ENCODE measurements at places on chromosomes 7 and 10.

DNA sequence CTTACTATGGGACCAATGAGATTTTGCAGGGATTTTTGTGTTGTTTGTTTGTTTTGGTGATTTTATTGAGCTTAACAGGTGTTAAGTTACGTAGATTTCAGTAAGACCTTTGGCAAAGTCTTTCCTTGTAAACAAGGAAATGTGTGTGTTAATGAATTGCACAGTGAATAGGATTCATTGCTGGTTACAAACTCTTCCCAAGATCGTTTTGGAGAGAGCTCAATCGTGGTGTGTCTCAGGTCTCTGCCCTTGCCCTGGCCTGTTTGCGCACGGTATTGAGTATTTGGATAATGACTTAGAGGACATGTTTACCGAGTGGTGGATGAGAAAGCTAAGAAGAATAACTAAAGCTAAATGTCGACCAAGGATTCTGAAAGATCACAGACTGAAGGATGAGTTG lies 41.9 kb downstream of the PRPF18 start:
- DNase-seq, result no peak

DNA sequence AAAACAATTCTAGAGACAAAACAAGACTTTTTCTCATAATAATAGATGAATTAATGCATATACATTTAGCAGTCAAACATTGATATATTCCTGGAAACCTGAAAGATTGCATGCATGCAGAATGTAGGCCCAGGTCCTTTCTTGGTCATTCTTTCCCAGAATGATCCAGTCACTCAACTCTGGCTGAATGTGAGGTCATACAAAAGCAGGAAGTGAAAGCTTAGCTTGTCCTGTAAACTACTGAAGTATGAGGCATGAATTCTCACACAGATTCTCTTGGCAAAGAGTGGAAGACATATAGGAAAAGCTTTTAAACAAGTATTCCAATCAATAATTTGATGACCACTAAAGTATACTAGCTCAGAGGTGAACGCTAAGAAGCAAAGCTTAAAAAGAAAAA lies 253.9 kb downstream of the PPP1R3A start:
- no peak for DNase-seq

DNA sequence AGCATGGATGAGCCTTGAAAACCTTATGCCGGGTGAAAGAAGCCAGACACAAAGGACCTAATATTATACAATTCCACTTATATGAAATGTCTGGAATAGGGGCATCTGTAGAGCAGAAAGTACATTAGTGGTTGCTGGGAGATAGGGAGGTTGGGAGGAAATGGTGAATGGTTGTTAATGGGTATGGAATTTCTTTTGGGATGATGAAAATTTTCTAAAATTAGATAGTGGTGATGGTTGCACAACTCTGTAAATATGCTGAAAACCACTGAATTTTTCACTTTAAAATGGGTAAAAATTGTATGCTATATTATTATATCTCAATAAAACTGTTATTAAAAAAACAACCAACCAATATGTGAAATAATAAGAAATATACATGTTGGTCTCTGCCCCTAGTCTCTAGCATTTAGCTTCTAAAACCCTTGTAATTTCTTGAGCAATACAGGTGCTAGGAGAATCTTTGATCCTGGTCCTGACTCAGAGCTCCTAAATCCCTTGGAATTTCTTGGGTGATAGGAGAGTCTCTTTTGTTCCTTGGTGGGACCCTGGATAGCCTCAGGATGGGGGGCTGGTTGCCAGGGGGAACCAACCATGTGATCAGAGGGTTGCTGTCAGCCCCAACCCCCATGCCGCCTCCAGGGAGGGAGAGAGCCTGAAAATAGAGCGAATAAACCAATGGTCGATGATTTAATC lies 64.0 kb downstream of the TACR2 start:
- DNase-seq, result no peak

DNA sequence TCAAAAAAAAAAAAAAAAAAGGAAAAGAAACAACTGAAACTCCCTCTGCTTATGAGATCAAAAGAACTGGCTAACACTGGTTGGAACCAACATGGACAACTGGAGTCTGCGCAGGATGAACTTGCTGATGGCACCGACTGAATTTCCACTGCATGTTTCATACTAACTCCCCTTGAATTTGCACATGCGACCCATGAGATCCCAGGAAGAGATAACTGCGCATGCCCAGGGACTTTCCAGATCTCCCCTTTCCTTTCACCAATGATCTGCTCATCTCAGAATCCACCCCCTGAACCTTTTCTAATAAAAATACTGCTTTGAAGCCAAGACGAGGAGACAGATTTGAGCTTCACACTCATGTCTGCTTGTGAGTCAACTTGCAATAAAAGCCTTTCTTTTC lies 20.7 kb downstream of the LBX1 start:
- DNase-seq, result no peak

- no peak for DNase-seq
Measured at GRCh38 chr10:62073429-62073828, 171.9 kb downstream of the ARID5B start.

DNA sequence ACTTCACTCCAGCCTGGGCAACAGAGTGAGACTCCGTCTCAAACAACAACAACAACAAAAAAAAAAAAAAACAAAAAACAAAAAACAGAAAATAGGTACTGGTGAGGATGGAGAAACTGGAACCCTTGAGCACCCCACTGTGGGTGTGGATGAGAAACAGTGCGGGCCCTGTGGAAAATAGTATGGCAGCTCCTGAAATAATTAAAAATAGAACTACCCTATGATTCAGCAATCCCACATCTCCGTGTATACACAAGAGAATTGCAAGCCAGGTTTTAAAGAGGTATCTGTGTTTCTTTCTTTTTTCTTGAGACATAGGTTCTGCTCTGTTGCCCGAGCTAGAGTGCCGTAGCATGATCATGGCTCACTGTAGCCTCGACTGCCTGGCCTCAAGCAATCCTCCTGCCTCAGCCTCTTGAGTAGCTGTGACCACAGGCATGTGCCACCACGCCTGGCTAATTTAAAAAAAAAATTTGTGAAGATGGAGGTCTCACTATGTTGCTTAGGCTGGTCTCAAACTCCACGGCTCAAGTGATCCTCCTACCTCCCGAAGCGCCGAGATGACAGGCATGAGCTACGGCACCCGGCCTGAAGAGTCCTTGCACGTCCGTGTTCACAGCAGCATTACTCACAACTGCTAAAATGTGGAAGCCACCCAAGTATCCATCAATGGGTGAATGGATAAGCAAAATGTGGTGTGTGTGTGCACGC lies 39.5 kb downstream of the EBF3 start:
- DNase-seq, result no peak

DNA sequence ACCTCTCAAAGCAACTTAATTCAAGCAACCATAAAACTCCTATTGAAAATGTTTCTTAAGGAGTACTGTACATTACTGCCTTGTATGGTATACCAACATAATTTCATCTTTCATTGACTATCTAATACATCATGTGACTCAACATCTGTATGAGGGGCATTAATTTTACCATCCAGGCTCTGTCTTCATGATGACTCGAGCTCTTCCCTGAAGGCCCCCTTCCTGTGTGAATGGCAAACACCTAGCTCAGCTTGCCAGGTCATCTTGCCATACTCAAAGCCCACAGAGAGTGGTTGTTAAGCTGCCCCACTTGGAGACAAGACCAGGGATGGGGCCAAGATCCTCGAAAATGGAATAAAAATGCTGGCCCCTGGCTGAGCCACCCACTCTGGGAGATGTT lies 82.4 kb downstream of the SGMS1 start:
- DNase-seq, result no peak

- no peak for DNase-seq
Measured at GRCh38 chr10:125284875-125285597, 124.7 kb upstream of the CTBP2 start.

- DNase-seq, result no peak
Measured at GRCh38 chr7:26284995-26285632, 6.5 kb upstream of the SNX10 start.

DNA sequence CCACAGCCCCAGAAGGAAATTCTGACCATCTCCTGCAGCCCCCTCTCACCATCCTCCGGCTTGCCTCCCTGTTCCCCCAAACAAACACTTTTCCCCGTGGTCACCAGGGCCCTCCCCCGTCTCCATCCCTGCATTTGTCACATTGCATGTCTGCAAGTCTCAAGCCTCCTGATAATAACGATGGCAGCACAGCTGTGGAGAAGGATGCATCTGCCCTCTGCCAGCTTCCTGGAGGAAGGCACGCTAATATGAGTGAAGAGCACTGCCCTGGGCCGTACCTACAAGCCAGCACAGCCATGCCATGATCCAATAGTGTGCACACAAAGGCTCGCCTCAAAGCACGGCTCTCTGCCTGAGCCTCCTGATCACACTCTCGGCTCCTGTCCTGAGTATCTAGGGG lies 98.5 kb downstream of the SLIT1 start:
- no peak for DNase-seq

DNA sequence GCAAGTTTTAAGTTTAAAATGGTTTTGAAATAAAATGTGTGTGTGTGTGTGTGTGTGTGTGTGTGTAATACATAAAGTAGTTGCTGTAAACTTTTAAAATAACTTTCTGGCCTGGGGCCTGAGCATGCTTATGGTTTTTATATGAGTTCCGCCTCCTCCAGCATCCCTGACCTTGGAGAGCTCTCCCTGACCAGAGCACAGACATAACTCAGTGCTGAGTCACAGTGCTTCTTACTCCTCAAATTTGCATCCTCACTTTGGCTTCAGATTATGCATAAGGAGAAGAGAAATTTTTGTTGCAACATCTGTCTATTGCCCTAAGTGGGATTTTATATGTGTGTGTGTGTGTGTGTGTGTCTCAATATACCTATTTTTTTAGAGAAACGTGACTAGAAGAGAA lies 200.8 kb downstream of the ELMO1 start:
- no peak for DNase-seq

DNA sequence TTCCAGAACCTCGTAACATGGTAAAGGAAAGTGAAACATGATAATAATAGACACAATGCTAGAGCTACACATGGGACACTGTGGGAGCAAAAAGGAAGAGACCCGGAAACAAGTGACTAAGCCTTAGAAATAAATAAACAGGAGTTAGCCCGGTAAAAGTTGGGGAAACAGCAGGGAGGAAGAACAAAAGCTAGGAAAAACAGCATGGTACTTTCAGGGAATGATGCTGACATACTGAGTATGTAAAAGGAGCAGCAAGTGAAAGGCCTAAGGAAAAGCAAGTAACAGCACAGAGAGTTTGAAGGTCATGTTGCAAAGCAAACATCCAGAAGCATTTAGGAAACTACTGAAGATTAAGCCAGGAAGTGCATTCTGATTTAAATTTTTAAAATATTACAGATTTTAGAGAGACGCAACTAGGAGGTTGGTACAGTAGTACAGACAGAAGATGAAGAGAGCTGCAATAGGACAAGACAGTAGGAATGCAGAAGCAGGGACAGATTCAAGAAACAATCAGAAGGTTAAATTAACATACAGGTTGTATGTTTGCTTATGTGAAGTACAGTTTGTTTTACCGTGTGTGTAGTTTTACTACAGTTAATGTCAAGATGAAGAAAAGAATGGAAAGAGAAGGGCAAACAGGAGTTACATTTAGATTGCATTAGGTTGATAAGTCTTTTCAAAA lies 63.7 kb downstream of the ARHGAP12 start:
- DNase-seq, result peak; percentile 12

- DNase-seq, result no peak
Measured at GRCh38 chr10:70549351-70549961, 53.1 kb downstream of the PRF1 start.

- no peak for DNase-seq
Measured at GRCh38 chr7:16712916-16713315, 40.6 kb upstream of the TSPAN13 start.

- no peak for DNase-seq
Measured at GRCh38 chr10:126969310-126969709, 64.1 kb downstream of the DOCK1 start.

DNA sequence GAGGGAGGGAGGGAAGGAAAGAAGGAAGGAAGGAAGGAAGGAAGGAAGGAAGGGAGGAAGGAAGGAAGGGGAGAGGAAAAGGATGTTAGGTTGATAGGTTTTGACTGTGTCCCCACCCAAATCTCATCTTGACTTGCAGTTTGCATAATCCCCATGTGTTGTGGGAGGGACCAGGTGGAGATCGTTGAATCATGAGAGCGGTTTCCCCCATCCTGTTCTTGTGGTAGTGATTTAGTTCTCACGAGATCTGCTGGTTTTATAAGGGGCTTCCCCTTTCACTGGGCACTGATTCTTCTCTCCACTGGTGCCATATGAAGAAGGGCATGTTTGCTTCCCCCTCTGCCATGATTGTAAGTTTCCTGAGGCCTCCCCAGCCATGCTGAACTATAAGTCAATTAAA lies 15.1 kb upstream of the NUDCD3 start:
- no peak for DNase-seq

GRCh38 chr10:21369697-21370096 lies 155.8 kb downstream of the SKIDA1 start:
- no peak for DNase-seq

DNA sequence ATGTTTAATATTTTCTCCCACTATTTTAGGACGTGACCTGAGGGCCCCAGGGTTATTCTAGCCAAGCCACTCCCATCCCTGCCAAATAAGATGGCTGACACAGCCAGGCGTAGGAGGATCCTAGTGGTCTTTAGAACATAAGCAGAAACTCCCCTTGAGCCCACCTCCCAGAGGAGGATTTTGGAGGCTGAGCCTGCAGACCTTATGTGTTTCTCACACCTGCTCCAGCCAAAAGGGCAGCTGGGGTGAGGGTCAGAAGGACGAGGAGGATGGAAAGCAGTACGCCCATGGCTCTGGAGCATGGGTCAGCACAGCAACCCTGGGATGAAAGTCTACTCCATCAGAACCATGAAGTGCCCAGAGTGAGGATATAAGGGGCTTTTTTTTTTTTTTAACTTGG lies 39.9 kb downstream of the PDLIM1 start:
- DNase-seq, result no peak

- DNase-seq, result no peak
Measured at GRCh38 chr7:13952921-13953320, 36.5 kb downstream of the ETV1 start.

DNA sequence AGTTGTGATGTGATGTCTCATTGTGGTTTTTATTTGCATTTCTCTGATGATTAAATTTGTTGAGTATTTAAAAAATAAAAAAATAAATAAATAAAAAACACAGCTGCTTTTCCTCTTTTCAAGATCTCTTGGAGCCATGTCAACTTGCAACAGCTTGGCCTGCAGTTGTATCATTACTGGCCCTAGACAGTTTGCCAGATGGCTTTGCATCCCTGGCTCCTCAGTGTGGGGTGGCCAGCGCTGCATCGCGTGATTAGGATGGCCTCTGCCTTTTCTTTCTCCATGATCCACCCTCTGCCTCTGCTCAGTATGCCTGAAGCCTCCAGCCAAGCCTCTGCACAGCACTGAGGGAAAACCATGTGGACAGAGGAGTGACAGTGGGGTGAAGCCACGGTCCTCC lies 96.8 kb downstream of the PPP1R3C start:
- DNase-seq, result peak; percentile 55
